ENCODE measurements at places on chromosomes 3 and 15.

DNA sequence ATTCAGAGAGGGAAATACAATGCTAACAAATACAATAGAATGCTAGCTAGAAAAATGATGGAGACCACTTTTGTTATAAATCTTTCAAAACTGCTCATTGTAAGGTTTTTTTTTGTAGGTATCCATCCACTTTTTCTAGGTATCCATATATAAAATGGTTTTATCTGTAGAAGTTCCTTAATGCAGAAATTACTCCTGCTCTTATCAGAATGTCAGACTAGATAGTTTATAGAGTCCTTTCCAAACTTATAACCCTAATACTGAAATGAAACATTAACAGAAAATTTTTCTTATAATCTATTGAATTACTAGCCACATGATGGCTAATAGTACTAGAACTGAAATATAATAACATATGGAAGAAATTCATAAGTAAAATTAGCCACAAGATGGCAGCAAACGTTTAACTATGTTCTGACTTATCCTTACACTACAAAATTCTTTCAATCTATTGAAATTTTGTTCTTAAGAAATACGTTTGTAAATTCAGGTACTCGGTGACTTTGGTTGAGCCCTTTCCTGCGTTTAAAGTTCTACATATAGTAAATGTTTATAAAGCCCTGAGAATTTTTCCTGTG is 58.5 kb downstream of the ECT2 start:
- H3K27ac ChIP-seq, result no peak overlapping the region
- peaks cover 12% of the 10 kb centered on the region for H3K36me3 ChIP-seq
- H3K4me3 ChIP-seq, result no peak overlapping the region
- no peak for DNase-seq

DNA sequence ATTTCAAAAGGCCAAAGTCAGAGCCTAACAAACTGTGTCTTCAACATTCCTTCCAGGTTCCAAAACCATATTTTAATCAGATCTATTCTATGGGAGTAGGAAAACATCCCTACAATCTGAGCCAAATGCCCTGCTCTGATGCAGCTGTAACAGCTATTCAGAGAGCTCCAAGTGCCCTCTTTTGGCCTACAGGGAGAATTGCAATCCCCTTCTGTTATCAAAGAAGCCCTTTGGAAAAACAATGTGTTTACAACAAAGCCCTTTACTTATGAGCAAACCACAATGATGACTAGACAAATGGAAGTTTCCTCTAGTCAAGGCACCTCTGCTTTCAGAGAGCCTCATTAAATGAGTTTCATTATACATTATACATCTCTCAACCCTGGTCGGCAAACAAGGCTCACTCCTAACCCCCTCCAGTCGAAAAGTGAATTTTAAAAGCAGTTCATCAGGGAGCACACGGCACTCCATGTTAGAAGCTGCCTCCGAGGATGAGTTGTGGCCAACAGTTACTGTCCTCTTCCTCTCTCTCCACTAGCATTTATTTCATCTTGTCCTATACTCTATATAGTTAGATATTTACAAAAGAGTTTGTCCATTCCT is 42.6 kb upstream of the TMCO5A start:
- no peak overlapping the region for H3K4me3 ChIP-seq
- H3K27me3 ChIP-seq, result peaks cover 2% of the 10 kb centered on the region
- H3K27ac ChIP-seq, result no peak overlapping the region
- no peaks in the 10 kb centered on the region for H3K4me1 ChIP-seq
- peak; percentile 23 for DNase-seq

DNA sequence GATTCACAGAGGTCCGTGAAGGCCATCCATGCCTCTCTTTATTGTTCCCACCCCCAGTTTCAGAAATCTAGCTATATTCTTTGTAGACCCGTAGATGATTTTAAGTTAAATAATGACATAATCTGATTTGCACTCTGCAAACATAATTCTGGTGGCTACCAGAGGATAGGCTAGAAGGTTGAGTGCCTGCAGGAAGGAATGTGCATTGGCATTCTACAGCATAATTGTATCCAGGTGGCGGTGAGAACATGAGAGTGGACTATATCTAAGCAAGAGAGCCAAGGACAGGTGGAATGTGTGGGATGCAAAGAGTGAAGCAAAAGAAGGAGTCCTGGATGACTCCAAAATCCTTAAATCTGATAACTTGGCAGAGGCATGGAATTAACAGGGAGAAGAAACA is 298.5 kb upstream of the MME start:
- peaks cover 25% of the 10 kb centered on the region for H3K4me1 ChIP-seq
- H3K36me3 ChIP-seq, result no peaks in the 10 kb centered on the region
- H3K27ac ChIP-seq, result no peak overlapping the region
- no peak for DNase-seq
- H3K4me3 ChIP-seq, result no peak overlapping the region
- no peaks in the 10 kb centered on the region for H3K27me3 ChIP-seq

- peaks cover 28% of the 10 kb centered on the region for H3K4me1 ChIP-seq
- no peak for DNase-seq
- no peaks in the 10 kb centered on the region for H3K36me3 ChIP-seq
Observed at GRCh38 chr15:70320482-70320881, 222.8 kb upstream of the TLE3 start.

GRCh38 chr3:63588895-63589294 is 63.6 kb upstream of the SNTN start:
- H3K36me3 ChIP-seq, result no peaks in the 10 kb centered on the region
- DNase-seq, result no peak
- H3K27me3 ChIP-seq, result no peaks in the 10 kb centered on the region
- no peaks in the 10 kb centered on the region for H3K4me1 ChIP-seq
- no peak overlapping the region for H3K27ac ChIP-seq
- no peak overlapping the region for H3K4me3 ChIP-seq

DNA sequence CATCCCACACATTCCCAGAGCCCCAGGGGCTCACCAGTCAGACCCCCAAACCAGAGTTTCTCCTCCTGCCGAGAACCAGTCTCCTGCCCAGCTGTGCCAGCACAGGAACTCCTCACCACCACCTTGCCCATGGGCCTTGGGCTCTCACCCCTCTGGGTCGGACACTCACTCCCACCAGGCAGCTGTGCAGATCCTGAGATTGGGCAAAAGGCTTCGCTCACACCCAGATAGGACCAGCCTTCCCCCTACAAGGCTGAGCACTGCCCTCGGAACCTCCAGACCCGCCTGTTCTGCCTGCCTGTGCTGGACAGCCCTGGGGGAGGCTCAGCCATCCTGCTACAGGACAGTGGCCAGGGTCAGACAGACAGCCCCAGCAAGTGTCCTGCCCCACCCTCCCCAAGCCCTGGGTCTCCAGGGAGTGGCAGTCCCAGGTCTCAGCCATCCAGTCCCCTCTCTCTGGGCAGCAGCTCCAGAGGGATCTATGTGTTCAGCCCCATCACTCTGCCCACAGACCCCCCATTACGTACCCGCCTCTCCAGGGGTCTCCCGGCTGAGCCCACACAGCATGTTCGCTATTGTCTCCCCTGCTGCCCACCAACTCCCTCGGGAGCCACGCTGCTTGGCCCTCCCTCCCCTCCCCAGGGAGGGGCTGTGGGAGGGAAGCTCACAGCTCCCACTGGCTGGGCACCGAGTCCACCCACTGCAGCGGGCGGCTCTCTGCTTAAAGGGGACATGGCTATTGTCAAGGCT is at the start of gene GRIP2:
GRIP2 (minus strand) TSS at position 601 of the 750 bp plus-strand sequence; CDS start at position 567, 34 bp downstream.
- H3K4me3 ChIP-seq, result peak within 1 kb of the TSS; percentile 53
- no peaks in the 10 kb centered on the region for H3K4me1 ChIP-seq
- peaks cover 3% of the 10 kb centered on the region for H3K27me3 ChIP-seq
- DNase-seq, result peak; percentile 58
- H3K27ac ChIP-seq, result no peak within 1 kb of the TSS

GRCh38 chr3:46971742-46972141 is 4.8 kb downstream of the CCDC12 start:
- H3K36me3 ChIP-seq, result peaks cover 3% of the 10 kb centered on the region
- DNase-seq, result no peak
- no peak overlapping the region for H3K4me3 ChIP-seq
- H3K27me3 ChIP-seq, result no peaks in the 10 kb centered on the region
